NAMALWA (cell line): ENCODE measurements at places on chromosomes 5 and 9.

DNA sequence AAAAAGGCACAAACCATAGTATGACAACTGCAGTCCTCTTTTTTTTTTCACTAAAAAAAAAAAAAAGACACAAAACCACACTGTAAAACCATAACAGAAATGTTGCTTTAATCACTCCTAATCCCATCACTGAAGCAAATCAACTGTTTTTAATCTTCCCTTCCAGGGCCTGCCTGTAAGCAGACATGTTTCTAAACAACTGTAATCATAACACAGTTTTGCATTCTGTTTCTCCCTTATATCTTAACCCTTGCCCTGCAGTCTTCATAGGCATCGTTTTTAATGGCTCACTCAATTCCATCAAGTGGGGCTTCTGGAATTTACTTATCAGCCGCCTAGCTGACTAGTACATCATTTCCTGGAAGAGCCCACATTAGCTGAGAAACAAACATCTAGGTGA lies 111.0 kb upstream of the SLC25A48 start:
- DNase-seq = no peak

GRCh38 chr9:75810063-75810462 lies 80.4 kb upstream of the PCSK5 start:
- DNase-seq = no peak

GRCh38 chr5:96839071-96839592 lies 31.4 kb upstream of the ERAP1 start:
- DNase-seq = no peak

DNA sequence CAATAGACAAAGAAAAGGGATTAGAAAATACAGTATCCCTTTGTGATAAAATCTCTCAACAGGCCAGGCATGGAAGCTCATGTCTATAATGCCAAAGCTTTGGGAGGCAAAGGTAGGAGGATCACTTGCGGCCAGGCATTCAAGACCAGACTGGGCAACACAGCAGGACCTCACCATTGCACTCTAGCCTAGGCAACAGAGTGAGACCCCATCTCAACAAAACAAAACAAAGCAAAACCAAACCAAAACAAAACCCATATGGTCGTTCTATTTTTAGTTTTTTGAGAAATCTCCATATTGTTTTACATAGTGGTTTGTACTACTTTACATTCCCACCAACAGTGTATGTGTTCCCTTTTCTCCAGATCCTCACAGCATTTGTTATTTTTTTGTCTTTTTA lies 193.0 kb downstream of the KIAA0825 start:
- DNase-seq = no peak

- DNase-seq = no peak
Measured at GRCh38 chr5:56054666-56055065, 59.9 kb upstream of the IL6ST start.

GRCh38 chr9:116297346-116297745 lies 143.8 kb downstream of the PAPPA start:
- no peak for DNase-seq

DNA sequence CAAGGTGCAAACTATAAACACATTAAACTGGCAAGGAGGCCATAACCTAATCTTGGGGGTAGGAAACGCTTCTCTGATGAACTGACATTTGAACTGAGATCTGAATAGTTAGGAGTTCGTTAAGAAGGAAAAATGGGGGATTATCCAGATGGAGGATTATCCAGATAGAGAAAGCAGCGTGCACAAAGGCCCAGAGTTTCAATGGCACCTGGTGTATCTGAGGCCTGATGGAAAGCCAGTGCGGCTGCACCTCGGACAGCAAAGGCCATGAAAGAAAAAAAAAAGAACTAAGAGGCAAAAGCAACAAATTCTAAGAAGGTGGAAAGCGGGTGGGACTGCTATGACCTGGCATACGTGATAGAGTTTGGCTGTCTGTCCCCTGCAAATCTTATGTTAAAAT lies 13.0 kb upstream of the CTNNAL1 start:
- DNase-seq = no peak
